ENCODE measurements at places on chromosomes 4 and X.

DNA sequence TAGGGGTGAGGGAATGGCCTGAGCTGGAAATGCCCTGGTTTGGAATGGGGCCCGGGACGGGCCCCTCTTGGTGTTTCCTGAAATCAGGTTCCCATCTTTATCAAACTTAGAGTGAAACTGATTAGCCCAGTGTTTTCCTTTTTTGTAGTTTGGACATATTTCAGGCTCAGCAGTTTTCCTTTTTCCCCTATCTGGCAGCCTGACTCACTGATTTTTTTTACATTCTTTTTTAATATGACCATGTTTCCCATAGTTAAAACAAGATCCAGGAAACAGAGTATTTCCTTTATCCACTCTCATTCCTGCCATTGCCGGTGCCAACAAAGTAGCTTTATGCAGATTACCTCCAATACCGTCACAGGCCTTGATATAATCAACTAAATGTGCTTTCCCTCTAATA, 20.5 kb upstream of the C4orf17 start:
- no peak for DNase-seq

DNA sequence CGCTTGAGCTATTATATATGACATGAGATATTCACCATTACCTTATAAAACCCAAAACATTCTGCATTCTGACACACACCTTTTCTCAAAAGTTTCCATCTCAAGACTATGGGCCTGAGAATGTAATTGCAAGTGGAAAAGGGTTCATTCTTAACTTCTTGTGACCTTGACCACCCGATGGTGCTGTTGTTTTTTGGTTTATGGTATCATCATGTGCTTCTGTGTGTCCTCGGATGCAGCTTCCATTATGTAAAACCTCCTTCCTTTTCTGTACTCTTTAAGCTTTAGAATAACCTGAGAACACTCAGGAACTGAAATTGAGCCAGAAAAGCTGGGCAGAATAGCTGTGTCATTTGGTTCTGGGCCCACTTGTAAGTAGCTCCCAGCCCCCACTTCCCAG, 16.2 kb upstream of the PUDP start:
- DNase-seq = no peak

DNA sequence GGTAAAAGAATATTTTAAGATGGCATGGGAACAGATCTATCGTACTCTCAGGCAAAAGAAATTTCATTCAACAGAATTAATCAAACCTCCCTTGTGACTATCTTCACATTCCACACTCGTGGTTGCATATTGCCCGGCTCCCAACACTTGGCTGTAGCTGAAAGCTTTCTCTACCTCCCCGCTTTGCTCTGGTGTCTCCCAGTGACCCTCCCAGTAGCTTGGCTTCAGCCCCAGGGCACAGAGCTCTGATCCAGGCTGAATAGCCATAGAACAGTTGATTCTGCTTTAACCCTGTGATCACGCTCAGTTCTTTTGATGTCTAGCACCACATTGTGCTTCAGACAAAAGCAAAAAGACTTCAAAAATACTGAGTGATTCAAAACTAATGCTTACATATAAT, 24.6 kb downstream of the SLC7A11 start:
- DNase-seq = no peak

GRCh38 chrX:77918568-77918967, 8.1 kb downstream of the ATP7A start:
- peak; percentile 61 for DNase-seq

GRCh38 chr4:38803833-38804653, 548 bp downstream of the TLR1 start:
- DNase-seq = no peak

GRCh38 chr4:173171098-173171497, 2.5 kb downstream of the GALNT7 start:
- no peak for DNase-seq

DNA sequence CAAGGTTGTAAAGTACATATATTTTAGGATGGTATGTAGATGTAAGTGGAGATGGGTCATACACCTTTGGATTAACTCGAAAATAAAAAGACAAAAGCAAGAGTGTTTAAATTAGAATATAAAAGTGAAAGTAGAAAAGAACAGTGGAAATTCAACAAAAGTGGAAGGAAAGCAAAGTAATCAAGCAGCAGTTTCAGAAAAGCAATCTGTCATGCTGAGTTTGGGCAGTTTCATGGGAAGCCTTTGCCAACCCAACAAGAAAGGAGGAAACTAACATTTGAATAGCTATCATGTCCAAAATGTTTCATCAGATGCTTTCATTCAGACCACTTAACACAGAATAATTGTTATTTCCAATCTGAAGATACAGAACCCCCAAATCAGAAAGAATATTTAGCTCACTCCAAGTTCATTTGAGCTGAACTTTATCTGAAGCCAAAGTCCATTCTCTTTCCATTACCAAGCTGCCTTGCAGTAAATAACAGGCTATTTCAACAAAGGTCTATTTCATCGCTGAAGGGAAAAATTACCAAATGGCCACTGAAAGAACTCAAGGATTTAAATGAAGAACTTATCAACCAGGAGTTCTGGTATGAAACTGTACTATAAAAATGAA, 1.8 kb upstream of the EXOSC9 start:
- no peak for DNase-seq

GRCh38 chr4:32189788-32190187, 1469.6 kb downstream of the PCDH7 start:
- no peak for DNase-seq

DNA sequence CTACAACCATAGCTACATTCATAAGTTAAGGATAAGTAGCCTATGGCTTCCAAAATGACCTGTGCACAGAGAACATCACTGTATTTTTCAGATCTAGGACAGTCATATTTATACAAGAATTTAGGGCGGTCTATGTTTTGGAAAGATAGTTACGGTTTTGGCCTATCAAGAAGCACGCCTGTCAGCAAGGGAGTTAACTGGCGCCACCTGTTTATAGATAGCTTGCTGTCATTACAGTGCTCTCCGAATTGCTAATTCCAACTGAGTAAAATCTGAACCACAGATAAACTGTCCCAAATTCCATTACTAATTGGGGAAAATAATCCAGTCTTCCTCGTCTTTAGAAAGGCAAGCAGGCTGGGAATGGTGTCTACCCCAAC, 646 bp downstream of the ABCB7 start:
- DNase-seq = no peak

- no peak for DNase-seq
Observed at GRCh38 chrX:139826065-139827044, 106.5 kb downstream of the ATP11C start.

DNA sequence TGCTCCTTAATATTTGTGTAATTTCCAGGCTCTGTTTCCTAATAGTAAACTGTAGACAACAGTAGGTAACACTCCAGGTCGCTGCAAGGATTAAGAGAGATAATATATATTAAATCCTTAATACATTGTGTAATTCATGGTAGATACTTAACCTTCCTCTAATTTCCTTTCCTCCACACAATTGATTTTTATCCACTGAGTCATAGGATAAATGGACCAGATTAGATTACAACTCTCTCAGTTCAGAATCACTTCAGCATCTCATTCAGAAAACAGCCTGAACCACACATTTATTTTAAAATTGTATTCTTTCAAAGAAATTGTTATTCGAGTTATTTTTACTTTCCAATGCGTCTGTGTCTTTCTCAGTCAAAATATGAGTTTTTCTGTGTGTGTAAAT, 17.1 kb downstream of the GK2 start:
- no peak for DNase-seq

DNA sequence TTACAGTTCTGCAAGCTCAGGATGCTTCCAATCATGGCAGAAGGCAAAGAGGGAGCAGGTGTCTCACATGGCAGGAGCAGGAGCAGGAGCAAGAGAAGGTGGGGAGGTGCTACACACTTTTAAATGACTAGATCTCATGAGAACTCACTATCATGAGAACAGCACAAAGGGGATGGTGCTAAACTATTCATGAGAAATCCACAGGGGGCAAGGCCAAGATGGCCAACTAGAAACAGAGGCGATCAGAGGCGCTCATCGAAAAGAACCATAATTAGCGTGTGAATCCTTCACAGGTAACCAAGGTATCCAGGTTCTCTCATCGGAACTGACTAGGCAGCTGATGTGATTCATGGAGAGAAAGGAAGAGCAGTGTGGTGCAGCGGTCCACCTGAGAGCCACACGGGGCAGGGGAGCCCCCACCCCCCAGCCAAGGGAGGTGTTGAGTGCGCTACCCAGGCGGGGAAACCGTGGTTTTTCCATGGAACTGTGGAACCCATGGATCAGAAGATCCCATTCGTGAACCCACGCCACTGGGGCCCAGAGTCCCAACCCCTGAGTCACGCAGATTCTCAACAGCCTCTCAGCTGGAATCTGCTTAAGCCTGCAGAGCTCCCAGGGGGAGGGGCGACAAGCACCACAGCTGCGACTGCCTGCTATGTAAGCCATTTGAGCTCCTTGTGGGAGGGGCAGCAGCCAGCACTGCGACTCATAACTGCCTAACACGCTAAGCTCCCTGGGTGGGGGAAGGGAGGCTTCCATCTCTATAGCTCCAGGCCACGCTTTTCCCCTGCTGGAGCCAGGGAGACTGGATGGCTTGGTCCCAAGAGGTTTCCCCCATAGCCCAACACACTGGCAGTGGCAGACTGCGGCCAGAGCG, 46.7 kb downstream of the FGF16 start:
- peak; percentile 5 for DNase-seq

- no peak for DNase-seq
Observed at GRCh38 chr4:57094832-57095223, 15.4 kb downstream of the IGFBP7 start.

- DNase-seq = no peak
Observed at GRCh38 chr4:141346144-141346543, 125.4 kb downstream of the ZNF330 start.

GRCh38 chrX:41684138-41684537, 4.6 kb upstream of the GPR34 start:
- DNase-seq = no peak

DNA sequence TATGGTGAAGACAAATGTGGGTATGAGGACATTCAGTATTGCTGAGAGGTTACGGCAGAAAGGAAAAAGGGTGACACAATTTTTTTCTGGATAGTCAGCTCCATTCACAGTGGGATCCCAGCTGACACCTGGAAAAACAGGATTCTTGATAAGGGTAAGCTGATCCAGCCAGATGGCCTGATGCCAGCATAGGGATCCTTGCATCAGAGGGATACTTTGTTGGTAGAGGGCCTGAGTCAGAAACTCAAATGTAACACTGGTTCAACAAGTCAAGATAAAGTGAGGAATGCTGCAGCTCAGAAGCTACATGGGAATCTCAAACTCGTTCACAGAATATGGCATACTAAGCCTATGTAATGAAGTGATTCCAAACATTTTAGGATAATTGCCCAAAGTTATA, 726.7 kb downstream of the C4orf33 start:
- DNase-seq = peak; percentile 83
